ENCODE measurements at places on chromosomes 16 and 17.

GRCh38 chr17:773467-774312 lies 8.4 kb downstream of the GLOD4 start:
- DNase-seq, result no peak

- no peak for DNase-seq
Measured at GRCh38 chr16:85746460-85747215, 4.3 kb downstream of the C16orf74 start.

GRCh38 chr17:1521086-1521640 lies 4.8 kb upstream of the INPP5K start:
- DNase-seq, result no peak

GRCh38 chr17:43855061-43855460 lies 8.1 kb downstream of the CD300LG start:
- DNase-seq, result no peak

DNA sequence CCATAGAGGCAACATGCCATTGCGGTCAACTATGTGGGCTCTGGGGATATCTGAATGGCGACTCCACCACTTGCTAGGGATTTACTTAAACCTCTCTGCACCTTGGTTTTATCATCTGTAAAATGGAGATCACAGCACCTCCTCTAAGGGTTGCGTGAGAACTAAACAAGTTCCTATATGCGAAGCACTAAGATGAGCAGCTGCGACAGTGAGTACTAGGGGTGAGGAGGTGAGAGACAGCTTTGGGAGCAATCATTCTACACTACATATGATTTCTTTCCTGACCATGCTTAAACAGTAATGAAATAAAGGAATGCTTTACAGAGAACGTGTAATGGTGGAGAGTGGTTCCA lies 61.4 kb downstream of the CREBBP start:
- no peak for DNase-seq

- DNase-seq, result no peak
Measured at GRCh38 chr17:69455040-69455439, 40.5 kb downstream of the MAP2K6 start.

DNA sequence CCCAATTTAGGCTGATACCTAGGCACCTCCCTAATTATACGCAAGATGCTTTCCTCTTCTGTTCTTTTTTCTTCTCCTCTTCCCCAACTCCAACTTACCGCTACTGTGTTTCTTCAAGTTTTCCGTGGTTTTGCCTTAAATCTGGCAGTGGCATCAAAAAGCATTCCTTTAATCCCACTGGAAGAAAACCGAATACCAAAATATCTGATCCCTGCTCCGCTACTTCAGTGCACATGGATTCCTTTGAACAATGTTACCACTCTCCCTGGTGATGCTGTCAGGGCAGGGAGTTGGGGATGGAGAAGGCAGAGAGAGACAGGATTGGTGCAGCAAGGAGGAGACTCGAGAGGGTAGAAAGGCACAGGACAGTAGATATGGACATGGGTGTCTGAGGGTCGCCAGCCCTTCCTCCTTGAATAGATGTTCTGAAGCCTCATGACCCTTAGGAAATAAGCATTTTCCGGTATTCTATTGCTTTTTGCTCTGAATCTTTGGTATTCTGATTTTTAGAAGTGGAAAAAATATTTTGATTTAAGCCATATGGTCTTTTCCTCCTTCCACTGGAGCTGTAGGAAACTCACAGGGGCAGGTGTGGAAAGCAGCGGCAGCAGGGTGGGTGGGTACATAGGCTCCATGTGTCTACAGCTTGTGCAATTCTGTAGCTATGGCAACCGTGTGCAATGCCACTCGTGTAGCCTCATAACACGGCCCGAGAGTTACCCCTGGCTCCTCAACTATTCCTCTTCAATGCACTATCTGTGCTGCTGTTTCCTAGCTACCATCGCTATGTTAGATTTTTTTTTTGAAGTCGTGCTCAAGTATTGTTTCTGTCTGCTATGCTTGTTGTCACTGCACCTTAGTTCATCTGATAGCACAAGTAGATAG lies 32.3 kb upstream of the TANC2 start:
- DNase-seq, result no peak

DNA sequence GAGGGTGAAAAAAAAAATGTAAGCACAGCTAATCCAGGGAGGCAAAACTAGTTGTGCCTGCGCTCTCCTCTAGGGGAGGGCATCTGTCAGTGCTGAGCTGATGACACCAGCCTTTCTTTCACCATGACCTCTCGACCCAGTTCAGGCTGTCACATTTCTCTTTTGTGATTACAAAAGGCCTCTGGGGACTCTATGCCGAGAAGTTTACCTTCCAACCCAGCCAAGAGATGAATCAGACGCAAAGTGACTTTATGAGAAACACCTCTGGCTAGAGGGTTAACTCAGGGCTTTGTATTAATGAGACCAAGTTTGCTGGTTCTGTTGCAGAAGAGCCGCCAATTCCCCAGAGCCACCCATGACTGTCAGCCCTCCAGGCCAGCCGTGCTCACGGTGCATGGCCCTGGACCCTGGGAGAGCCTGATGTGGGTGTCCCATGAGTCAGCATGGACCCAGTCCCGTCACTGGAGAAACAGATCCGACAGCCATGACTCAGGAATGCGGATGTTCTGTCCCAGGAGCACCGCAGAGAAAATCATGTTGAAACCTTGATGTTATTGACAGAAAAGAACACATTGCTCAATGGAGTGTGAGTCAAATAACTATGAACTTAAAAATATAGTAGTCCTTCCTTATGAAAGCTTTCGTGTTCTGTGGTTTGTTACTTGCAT lies 437.2 kb downstream of the HS3ST3B1 start:
- no peak for DNase-seq

All from stimulated activated CD4-positive, alpha-beta T cell treated with anti-CD3 and anti-CD28 coated beads, Interleukin-2, amount 100 ng/mL, for 24 hours (primary cell).